ENCODE measurements at places on chromosomes 3 and 15.
A peak's percentile ranks its signal among the peaks of the same experiment; 100 is the strongest.

DNA sequence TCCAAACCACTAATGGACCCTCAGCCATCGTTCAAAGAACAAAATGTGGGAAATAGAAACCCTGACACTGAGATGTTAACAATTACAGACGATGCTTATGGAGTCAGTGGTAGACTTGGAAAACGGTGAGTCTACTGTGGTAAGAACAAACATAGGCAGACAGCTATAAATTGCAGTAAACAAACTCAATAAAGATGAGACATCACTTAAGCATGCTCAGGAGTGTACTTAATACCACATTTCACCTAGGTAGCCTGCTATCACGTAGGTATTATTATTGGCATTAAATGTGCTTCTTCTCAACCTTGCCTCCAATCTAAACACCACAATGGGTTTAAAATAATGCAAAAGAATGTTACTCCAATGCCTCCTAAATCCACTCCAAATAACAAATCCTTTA lies 2.5 kb downstream of the OSBPL10 start:
- peak; percentile 67 for DNase-seq

DNA sequence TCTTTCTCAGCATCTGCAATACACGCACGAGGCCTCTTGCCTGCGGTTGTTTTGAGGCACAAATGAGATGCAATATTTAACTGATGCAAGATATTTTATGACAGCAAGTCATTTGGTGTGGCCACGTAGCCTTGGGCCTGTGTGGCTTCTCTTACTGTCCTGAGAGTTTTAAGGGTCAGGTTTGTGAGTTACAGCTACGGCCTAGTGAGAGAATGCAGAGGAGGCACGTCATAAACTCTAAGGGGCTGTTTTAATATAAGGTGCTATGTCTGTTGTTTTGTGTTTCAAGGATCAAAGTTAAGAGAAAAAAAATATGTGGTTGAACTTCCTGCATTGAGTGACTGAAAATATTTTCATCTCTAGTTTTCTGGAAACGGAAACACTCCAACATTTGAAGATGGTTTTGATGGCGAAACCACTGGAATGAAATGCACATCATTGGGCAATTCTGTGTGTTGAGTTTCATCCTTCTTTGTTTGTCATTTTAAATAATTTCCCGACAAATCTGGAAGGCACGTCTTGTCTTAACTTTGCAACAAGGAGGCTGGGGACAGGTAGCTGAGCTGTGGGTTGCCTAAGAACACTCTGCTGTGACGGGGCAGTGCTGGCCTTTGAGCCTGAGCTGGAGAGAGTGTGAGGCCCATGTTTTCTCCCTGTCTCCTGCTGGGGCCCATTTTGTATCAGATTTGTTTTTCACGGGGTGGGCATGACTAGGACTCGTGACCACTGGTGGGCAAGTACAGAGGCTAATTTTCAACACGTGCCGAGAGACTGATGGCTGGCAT lies 5.1 kb downstream of the APBA2 start:
- DNase-seq, result no peak

GRCh38 chr3:120172070-120172469 lies 77.8 kb upstream of the GSK3B start:
- DNase-seq, result peak; percentile 57

DNA sequence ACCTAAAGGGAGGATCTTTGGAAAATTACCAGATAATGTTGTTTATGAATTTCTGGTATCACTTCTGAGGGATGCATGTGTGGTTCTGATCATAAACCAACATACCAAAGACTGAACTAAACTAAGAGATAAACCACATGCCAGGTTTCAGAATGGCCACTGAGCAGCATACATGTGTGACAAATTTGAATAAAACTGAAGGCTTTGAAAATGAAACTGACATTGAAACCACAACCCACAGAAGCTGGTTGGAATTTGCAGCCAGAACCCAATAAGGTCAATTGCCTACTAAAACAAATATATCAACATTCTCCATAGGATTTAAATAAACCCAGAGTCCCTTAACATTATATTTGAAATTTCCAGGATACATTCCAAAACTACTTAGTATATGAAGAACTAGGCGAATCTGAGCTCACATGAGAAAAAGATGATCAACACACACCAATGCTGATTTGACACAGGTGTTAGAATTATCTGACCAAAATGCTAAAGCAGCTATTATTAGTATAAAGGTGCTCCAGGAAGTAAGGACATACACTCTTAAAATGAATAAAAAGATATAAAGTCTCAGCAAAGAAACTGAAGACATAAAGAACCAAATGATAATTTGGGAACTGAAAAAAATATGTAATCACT lies 125.0 kb downstream of the ZNF280D start:
- DNase-seq, result no peak

DNA sequence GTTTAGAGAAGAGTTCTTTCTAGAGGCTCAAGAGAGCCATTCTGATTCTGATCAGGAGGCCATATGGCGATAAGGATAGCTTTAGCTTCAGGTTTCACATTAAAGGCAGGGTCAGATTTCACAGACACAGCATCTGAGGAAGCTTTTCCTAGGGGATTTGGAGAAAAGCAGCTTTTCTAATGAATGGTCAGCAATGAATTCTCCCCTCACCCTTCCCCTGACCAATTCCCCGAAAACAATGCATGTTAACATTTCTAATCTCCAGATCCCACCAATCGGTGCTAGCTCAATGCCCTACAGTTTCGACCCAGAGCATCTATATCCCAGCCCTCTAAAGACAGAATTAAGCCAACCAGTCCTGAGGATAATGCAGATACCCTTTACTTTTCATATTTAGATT lies 9.8 kb downstream of the AGBL1 start:
- no peak for DNase-seq

DNA sequence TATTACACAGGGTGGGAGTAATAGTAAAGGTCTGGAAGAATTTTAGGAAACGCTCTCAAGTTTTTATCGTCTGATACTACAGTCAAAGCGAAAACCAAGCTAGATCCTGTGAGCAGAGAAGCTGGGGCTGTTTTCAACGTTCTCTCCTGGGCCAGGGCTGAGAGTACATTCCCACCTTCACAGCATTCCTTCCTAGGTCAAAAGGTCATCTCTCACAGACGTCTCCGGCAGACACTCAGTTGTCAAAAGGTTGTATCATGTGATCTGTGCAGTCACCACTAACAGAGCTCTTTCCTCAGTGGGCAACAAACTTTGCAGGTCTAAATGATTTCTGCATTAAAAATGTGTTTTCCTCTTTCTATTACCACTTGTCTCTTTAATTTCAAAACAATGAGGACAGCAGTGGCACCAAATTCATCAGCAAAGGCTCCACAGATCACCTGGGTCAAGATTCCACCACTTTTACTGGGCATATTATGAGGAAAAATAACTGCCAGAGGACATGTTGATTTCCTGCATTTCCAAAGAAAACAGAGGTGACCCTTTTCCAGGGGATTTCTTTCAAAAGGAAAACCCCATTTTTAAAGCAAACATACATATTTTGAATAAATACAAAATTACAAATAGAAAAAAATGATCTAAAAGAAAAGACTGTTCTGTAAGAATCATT lies 41.9 kb downstream of the MEIS2 start:
- DNase-seq, result no peak

DNA sequence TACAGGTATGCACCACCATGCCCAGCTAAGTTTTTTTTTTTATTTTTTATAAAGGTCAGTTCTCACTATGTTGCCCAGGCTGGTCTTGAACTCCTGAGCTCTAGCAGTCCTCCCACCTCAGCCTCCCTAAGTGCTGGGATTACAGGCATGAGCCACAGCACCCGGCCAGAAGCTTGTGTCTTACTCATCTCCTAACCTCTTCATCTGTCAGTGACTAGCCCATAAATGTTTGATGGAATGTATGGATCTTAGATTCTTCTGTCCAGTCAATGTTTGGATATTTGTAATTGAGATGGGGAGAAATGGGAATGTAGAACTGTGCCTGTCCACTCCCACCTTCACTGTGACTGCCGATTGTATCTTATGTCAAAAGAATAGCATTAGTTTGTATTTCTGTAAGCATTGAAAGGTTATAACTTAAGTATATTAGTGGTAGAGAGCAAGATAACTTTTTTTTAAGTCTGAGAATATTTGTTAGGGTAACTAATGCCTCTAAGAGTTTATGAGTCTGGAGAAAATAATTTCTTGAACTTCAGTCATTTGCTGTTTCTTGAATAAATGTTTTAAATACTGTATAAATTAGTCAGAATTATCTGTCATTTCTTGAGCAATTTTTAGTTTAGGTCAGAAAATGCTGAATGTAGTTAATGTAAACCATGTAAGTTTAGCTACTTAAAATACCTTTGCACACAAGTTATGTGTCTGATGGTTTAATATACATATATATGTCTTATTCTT lies 215.3 kb upstream of the CGNL1 start:
- no peak for DNase-seq

- no peak for DNase-seq
Observed at GRCh38 chr3:114582929-114583328, 289.1 kb downstream of the TIGIT start.

- no peak for DNase-seq
Observed at GRCh38 chr3:187299611-187300010, 8.1 kb upstream of the MASP1 start.

DNA sequence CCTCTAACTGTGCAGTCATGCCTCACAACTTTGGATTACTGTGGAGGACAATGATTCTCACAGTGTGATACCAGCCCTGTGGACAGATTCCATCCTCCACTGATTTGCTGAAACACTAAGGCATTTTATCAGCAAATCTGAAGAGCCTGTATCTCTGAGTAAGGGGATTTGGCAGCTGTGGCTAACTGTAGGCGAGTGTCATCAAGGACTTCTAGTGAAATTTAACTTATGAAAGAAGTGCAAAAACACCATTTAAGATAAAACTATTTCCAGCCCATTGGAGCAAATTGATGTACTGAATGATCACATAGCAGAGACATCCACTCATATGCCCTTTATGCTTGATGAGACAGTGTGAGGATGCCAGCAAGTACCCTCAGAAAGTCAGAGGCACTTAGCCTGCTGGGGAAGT lies 13.9 kb upstream of the TMPRSS7 start:
- no peak for DNase-seq

DNA sequence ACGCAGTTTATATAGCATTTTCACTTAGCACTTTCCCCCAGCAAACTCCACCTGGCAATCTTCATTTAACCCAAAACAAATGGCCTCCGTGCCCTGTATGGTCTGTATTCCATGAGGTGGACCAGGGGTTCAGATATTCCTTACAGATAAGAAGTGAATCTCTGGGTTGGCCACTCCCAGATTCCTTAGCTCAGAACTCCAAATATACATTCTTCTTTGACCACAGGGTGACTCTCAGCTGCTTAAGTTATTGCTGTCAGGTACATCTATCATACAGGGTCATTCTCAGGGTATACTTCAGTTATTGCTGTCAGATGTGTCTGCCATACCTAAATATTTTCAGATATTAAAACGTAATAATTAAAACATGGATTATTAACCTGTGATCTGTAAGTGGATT lies 229.8 kb downstream of the TBL1XR1 start:
- peak; percentile 41 for DNase-seq

DNA sequence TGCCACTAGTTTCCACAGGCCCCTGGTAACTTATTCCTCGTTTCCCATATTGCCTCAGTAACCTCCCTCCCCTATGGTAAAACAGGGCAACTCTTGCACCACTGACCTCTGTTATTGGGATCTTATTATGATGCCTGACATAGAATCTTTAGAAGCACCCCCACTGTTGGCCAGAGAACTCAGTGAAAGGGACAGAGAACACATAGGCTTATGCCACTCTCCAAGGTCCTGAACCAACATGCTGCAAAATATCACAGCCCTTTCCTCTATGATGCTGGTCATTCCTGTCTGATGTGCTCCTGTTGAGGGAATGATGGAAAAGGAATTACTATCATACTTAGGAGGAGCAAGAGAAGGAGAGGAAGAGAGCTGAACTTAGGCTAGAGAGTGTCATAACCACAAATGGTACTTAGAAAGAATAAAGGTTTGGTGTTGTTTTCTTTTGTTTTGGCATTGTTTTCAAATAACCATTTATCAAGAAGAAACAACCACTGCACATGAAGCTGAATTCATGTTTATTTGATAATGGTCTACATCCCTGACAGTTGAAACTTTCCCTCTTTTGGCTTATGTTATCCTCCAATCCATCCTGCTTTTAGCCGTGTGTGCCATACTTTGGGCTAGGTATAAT lies 330.2 kb downstream of the EPHB1 start:
- DNase-seq, result peak; percentile 1

DNA sequence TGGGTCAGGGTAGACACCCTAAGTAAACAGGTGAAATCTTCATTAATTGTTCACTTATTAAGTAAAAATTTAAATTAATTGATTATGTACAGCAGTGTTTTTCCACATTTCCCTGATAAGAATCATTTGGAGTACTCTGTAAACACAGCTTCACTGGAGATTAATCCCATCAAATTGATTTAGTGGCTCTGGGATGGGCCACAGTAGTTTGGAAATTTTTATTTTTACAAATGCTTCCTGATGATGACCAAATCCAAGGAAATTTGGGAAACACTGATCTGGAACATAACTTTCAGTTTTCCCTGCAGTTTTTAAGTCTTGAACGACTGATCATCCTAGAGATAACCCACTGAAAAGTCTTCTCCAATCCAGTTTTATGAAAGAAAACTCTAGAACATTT lies 18.8 kb upstream of the RPLP1 start:
- no peak for DNase-seq

DNA sequence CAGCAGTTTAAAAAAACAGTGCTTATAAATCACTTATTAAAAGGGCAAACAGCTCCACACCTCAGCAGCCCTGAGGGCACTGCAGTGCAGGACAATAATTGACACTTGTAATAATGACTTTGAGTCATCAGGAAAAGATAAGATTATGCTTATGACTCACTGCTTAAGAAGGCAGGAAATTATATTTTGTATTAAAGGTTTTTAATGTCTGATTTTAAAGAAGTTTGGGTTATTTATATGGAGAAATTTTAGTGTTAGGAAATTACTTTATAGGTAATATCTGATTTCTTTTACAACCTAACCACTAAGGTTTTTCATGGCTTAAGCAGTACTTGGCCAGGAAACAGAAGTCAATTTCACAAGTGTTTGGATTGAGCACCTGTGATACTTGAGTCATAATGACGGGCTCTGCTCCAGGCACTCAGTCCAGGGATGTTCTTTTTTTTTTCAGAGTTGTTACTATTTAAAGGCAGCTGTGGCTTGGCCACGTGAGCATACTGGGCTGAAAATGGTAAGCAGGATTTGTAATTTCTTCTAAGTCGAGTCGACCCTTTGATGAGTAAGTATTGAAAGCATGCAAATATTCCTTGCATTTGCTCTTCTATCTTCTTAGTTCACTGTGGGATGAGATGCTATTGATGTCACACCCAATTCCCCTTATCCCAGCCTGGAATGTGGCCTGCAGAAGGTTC lies 21.6 kb upstream of the SLC6A20 start:
- peak; percentile 97 for DNase-seq
